NCI-H345 (cell line): ENCODE measurements at places on chromosomes 1 and 21.
A peak's percentile ranks its signal among the peaks of the same experiment; 100 is the strongest.

DNA sequence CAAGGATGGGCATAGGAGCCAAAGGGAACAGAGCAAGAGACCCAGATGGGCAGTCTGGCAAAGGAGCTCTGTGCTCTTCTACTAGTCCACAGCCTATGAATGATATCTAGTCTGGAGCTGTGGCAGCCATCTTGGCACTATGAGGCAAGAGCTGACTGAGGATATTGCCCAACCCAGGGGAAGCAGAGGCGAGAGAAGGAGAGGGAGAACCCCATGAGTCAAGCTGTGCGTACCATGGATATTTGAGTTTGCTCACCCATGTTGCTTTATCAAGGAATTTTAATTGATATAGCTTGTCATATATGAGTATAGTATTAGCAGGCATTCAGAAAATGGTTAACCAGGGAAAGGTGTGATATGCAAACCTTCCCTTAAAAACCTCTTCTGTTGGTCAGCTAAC lies 420.9 kb downstream of the PRDM2 start:
- no peak for DNase-seq

DNA sequence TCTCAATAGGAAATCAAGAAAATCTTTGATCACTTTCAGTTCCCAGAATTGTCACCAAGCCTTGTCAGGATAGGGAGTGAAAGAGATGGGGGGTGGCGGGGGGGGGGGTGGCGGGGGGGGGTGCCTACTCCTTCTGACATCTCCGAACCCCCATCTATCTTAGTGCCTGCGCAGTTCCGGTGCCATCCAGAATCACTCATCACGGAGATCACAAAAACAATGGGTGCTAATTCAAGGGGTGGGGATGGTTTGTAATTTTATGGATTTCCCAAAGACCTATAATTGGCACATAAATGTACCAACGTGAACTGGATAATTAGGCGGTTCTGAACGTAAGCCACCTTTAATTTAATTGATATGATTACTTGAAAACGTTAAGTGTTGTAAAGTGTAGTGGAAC lies 2.1 kb downstream of the DAB1 start:
- DNase-seq = no peak

GRCh38 chr1:166391279-166392066 lies 224.7 kb upstream of the FAM78B start:
- no peak for DNase-seq

- DNase-seq = no peak
Measured at GRCh38 chr1:156682166-156682890, 5.1 kb upstream of the NES start.

DNA sequence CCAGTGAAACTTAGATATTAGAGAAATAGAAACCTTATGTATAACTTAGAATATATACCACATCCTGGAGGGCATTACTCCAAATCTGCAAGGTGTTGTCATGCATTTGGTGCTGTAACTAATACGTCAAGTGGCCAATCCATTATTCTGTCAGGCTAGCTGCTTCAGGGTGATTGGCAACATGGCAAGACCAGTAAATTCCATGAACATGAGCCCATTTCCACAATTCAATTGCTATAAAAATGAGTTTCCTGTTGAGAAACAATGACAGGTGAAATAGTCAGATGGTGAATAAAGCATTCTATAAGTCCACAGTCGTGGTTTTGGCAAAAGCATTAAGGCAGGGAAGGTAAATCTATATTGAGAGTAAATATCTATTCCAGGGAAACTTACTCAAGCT lies 566.0 kb downstream of the ADGRL2 start:
- DNase-seq = no peak

DNA sequence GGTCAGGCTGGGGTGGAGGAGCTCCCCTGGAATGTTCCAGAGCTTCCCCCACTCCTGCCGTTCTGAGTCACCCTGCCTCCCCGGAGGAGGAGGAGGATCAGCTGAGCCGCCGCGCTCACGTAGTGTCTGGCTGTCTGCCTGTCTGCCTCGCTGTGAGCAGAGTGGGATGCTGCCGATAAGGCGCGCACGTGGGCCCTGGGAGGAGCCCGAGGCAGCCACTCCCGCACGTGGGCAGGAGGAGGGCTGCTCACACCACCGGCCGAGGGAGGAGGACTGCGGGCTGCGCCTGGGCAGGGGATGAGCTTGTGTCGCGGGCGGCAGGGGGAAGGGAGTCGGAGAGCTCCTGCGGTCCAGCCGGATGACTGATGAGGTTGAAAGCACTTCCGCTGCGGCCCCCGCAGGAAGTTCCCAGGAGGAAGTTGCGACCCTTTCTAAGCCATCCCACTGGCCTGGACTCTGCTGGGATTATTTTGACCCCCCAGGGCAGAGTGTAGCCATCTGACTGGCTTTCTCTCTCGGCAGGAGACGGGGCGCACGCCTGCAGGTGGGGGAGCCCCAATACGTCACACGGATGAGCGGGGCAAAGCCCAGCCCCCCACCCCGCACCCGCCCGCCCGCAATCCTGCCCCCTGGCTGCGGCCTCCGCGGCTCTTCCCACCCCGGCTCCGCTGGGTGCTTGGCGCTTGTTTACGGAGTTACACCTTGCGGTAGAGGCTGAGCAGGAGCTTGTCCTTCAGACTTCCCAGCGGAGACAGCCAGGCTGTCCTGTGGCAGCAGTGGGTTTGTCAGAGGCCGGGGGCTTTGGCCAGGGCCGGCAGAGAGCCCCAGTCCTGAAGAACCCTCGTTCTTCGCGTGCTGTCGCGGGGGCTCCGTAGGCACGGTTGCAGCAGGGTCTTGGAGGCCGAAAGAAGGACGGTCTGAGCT lies 9.8 kb downstream of the PDXK start:
- DNase-seq = no peak

GRCh38 chr1:174815036-174815435 lies 184.7 kb upstream of the CACYBP start:
- no peak for DNase-seq

- peak; percentile 27 for DNase-seq
Measured at GRCh38 chr21:42164064-42164789, 54.7 kb upstream of the ABCG1 start.

- no peak for DNase-seq
Measured at GRCh38 chr1:214946615-214947014, 135.9 kb upstream of the KCNK2 start.

DNA sequence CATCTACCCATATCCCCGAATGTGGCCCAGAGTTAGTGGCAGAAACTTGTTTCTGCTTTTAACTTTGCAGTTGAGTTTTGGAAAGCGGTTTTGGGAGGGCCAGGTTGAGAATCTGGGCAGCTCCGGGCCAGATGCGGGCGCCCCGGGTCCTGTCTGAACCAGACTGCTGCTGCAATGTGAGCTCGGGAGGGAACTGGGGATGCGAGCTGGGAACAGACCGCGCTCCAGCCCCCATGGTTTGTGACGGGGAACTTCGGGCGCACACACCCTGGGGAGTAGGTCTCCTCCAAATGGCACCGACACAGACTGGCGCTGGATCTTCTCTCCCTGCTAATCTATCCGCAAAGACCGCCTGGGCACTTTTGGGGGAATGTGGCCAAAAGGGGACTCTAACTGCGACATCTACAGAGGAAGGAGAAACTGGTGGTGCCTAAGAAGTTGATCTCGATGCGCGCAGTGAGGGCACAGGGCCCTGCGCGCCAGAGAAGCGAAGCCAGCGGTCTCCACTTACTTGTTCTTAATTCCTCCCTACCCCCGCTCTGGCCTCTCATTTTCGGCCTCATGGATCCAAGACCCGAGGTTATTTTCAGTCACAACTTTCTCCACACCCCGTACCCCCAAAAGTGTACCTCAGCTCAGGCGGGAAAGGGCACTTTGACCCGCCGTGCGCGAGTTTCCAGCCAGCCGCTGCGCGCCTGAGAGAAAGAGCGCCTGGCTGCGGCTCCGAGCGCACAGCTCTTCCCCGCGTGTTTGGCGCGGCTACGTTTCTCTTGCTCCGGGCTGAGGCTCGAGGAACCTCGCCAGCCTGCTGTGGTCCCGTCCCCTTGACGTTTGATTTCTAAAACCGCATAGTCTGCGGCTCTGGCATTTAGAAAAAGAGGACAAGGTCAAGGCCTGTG lies 411.0 kb upstream of the ESRRG start:
- DNase-seq = no peak

GRCh38 chr1:57336793-57337192 lies 87.1 kb downstream of the DAB1 start:
- no peak for DNase-seq

- peak; percentile 24 for DNase-seq
Measured at GRCh38 chr1:220803401-220804201, 16.9 kb downstream of the MTARC1 start.

GRCh38 chr1:55249646-55250398 lies 34.7 kb upstream of the USP24 start:
- no peak for DNase-seq
